Thymus (tissue), 14 donors: ENCODE measurements at places on chromosomes 1 and 21. TPM values are rescaled to one million over a fixed set of nuclear protein-coding genes. Genes with fewer than 3 reads are reported as not detected.

SPRR2F gene
- 0.09 TPM for total RNA-seq

GRCh38 chr1:110638058-110638457, 31.9 kb upstream of the KCNA2 start:
- DNase-seq = no peak

OLFM3 gene
- 0.90 TPM for total RNA-seq

GRCh38 chr1:96400089-96400488, 321.5 kb upstream of the PTBP2 start:
- DNase-seq = no peak

DNA sequence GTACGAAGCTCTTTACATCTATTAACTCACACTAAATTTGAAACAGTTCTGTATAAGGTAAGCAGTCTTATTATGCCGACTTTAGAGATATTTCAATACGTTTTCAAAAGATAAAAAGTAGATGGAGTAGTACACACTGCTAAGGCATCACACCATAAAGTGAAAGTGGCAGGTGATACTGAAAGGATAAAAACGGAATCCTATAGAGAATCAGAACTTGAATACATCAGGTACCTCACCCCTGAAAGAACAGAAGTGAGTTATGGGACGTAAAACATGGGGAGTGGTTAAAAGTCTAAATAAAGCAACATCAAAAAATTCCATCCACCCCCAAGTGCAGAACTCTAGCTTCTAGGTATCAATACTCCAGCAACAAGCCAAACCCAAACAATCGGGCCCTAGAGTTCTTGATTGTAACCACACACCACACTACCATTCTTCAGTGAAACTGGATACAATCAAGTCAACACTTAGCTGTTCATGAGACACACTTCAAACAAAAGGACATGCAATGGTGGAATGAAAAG, 142.6 kb downstream of the SMYD3 start:
- DNase-seq = no peak

GRCh38 chr1:55117941-55118340, 78.6 kb downstream of the PCSK9 start:
- no peak for DNase-seq

DNA sequence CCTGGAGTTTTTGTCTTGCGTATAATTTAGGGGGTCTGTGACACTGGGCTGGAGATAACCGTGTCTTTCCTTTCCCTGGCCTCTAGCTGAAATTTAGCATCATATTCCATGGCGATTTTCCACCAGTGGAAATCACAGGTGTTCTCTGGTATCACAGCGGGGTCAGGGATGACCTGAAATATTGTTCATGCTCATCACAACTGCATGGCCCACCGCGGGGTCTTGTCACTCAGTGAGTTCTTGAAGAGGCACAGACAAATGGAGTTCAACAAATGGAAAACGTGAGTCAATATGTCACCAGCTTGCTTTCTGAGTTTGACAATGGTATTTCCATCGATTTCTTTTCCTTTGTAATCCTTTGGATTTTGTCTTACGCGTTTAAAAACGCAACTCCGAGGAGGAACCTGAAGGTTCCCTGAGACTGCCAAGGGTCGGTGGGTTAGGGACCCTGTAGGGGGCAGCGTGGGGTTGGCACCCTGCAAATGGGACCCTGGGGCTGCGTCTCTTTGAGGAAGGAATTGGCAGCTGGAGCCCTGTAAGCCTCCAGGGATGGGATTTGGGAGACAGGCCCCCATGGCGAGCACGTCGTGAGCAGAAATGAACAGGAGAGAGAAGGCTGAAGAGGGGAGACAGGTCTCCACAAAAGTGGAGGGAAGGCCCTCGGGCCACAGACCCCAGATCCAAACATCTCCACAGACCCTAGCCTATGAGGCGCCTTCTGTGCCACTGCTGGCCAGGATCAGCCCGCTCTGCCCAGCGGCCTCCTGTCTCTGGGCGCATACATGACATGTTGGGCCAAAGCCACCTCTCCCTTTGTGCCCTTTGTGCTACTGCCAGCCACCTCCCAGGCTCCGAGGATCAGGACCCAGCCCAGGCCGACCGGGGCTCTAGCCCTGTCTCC, 32.1 kb upstream of the RUNX3 start:
- DNase-seq = no peak

GRCh38 chr1:15290382-15290781, 43.4 kb downstream of the FHAD1 start:
- no peak for DNase-seq

- DNase-seq = no peak
Observed at GRCh38 chr1:240586006-240586405, 25.9 kb downstream of the GREM2 start.

DNA sequence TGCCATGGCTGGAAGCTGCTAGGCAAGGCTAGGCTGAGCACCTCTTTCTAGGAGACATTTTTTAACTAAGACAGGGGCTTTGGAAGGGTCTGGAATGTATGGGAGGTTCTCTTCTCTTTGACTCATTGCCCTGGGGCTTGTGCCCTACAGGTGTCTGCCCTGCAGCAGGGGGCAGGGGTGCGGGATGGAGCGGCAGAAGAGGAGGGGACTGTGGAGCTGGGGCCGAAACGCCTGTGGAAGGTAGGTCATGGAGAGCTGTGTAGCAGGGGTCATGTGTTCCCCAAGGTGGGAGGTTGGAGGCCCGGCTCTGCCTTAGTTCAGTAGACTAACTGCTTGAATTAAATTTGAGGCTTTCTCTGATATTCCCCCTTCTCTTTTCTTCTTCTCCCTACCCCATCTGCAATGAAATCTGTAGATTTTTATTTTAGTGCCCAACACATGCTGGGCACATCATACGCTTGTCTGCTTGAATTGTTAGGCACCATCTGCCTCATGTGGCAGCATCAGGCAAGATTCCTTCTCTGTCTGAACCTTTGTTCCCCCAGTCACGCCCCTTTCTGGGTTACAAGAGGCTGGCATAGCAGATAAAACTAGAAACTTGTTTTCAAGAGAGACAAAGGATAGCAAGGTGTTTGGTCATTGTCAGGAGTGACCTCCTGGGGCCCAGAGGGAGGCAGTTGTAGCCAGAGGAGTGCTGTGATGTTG, 18.4 kb downstream of the PPFIA4 start:
- DNase-seq = no peak

DNA sequence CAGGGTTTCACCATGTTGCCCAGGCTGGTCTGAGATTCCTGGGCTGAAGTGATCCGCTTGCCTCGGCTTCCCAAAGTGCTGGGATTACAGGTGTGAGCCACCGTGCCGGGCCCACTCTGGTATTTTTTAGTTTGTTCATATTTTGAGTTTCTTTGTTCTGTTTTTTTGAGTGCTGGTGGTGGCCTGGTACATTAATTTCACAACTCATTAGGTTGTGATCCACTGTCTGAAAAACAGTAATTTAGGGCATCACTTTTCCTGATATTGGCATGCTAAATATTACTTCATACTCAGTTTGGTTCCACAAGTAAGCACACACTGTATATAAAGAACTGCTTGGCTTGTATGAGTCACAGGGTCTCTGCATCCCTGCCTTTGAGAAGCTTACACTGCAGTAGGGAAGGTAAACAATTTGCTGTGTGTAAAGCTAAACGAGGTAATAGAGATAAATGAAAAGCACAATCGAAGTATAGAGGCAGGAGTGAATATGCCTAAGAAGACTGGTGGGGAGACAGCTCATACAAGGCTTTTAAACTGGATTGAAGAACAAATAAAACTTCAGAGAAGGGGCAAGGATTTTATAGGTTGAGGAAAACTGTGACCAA, 7.7 kb downstream of the SNX27 start:
- no peak for DNase-seq

DNA sequence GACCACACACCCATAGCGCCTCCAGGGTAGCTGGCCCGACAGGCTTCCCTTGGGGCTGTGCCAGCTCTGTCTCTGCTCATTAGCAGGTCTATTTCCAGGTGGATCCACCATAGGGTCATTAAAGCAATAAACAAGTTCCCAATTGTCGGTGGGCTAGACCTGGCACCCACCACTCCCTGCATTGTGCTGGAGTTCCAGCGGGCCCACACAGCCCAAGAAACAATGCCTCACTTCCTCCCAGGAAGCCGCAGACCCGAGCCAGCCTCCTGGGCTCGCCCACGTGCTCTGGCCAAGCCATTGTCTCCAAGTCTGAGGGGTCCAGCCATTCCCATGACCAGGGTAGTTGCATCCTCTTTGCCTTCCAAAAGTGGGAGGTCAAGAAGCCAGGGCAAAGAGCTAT, 27.5 kb upstream of the SOX13 start:
- no peak for DNase-seq

GRCh38 chr1:33443705-33444180, 12.8 kb upstream of the PHC2 start:
- no peak for DNase-seq

- no peak for DNase-seq
Observed at GRCh38 chr1:8002329-8002910, 23.7 kb downstream of the ERRFI1 start.

DNA sequence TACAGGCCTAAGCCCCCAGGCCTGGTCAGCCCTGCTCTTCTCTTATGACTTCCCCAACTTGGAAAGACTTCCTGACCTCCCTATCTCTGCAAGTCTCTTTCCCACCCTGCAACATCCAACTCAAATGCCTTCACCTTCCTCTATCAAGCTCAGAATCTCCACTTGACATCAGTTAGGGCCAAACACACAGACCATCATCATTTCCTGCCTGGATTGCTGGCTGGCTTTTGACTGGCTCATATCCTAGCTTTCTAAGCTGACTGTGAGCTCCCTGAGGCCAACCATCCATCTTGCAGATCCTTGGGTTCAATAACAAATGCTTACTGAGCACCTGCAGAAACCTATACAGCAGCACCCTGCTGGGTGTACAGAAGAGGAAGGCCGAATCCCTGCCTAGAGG, 137.3 kb upstream of the EDN2 start:
- no peak for DNase-seq

DNA sequence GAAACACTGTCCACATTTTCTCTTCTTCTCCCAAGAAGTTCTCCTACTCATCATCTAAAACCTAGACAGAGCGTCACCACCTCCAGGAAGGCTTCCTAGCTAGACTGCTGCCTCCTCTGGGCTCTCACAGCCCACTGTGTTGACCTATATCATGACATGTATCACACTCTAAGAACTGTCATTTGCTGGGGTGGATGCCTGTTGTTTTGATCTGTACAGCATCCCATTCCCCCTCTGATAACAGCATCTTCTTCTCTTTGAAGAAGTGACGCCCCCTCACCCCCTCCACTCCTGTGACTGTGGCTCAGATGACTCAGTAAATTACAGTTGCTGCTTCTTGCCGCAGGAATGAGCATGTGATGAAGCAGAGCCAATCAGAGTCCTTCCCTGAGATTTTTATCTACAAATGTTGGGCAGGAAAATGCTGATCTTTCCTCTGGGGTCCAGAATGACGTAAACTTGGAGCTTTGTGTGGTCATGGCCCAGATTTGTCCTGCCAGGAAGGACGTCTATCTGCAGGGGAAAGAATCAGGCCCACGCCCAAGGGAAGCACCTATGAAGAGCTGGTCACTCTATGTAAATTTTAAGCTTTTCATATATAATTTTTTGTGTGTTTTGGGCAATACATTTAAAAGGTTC, 28.0 kb upstream of the FOXO6 start:
- no peak for DNase-seq

- DNase-seq = no peak
Observed at GRCh38 chr21:34830386-34831170, 161.8 kb downstream of the CLIC6 start.

DNA sequence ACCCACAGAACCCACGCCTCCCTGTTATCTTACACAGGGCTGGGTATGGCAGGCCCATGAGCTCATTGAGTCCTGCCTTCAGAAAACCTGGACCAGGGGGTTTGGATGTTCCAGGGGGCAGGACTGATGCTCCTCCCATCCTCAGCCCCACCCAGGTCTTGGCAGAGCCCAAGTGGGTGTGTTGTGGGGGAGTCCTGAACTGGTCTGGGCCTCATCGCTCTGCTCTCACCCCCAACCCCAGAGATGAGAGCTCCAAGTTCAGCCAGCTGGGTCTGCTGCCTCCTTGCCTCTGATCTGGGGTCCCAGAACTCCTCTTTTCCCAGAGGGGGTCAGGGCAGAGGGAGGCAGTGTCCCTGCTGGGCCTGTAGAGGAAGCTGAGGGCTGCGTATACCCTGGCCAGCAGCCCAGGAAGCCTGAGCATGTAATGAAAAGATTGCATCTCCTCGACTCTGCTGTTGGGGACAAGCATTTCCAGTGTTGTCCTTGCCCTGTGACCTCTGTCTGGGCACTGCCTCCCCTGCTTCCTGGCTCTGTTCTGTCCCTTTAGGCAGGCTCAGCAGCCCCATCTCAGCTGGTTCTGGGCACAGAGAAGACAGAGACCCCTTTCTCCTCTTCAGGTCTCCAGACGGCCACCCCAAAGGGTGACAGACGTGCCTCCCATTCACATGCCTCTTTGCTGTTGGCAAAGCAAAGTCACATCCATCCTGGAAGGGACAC, 54.7 kb upstream of the EPS8L3 start:
- no peak for DNase-seq

CRP gene
- total RNA-seq = 0.05 TPM

- no peak for DNase-seq
Observed at GRCh38 chr1:88890791-88891317, 513 bp downstream of the GTF2B start.

DNA sequence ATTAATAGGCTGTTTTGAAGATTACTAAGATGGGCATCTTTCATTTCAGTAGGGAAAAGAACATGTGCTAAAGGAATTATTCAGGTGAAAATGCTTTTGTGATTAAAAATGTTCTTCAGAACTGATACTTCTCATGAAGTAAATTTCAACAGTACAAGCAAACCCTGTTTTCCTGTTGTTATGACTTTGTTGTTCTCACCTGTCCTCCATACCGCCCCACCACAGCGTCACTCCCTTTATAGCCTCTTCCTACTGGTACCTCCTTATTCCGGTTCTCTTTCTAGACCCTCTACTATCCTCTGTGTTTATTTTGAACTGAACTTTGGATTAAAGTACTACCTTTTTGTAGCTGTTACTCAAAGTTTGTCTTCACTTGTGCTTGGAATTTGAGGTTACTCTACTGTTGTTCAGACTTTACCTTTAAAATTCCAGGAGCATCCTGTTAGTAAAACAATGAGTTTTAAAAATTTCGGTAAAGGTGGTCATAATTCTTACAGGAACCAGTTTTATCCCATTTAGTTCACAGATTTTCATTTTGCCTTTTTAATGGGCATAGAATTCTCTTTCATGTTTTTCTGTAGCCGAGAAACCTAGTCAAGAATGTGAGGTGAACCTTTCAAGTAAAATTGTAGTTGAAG, 10.9 kb downstream of the CNST start:
- DNase-seq = no peak

GRCh38 chr1:235266967-235267366, 61.0 kb downstream of the ARID4B start:
- no peak for DNase-seq

- no peak for DNase-seq
Observed at GRCh38 chr1:100778748-100779147, 59.2 kb downstream of the VCAM1 start.
